ENCODE measurements at places on chromosomes 11 and 22. TPM values are rescaled to one million over a fixed set of nuclear protein-coding genes. Genes with fewer than 3 reads are reported as not detected.

The EIF4G2 gene
- 579 TPM for total RNA-seq

The GDPD4 gene
- 1.00 TPM for total RNA-seq

The FBLN1 gene
- 5.8 TPM for total RNA-seq

The HOATZ gene
- total RNA-seq: not detected

The C22orf42 gene
- not detected for total RNA-seq

The KCNE3 gene
- 0.71 TPM for total RNA-seq

The OR6A2 gene
- 0.86 TPM for total RNA-seq

The AMOTL1 gene
- total RNA-seq: 36.5 TPM

The EMSY gene
- 23.2 TPM for total RNA-seq

The HIRA gene
- 11.4 TPM for total RNA-seq

The PLAAT5 gene
- 1.3 TPM for total RNA-seq

The TCN1 gene
- total RNA-seq: not detected

The GALNT18 gene
- 5.6 TPM for total RNA-seq

The MS4A2 gene
- total RNA-seq: 0.14 TPM

The UQCC3 gene
- 10.5 TPM for total RNA-seq

All from motor neuron (in vitro differentiated cells).